ENCODE measurements at places on chromosomes 1 and 21. TPM values are rescaled to one million over a fixed set of nuclear protein-coding genes. Genes with fewer than 3 reads are reported as not detected.

DNA sequence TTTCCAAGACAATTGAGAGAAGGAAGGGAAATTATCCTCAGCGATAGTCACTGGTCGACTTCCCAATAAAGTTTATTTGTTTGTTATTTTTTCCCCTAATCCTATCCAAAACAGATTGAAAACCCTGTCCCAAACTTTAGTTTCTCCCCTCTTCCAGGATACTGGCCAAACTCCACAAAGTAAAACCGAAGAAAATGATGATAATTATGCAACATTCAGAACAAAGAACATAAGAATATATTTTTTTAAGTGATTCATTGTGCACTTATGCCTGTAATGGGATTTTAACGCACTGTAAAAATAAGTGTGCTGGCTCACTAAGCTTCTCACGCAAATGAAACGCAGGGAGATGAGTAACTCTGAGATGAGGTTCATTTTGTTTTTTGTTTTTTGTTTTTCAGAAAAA lies 6.0 kb downstream of the GLIS1 start:
- no peaks in the 10 kb centered on the region for H3K36me3 ChIP-seq
- no peak for DNase-seq
- H3K4me3 ChIP-seq = no peak overlapping the region
- H3K27ac ChIP-seq = no peak overlapping the region
- peaks cover 63% of the 10 kb centered on the region for H3K27me3 ChIP-seq

- no peak overlapping the region for H3K27ac ChIP-seq
- no peaks in the 10 kb centered on the region for H3K36me3 ChIP-seq
- H3K27me3 ChIP-seq = no peaks in the 10 kb centered on the region
- peaks cover 6% of the 10 kb centered on the region for H3K4me1 ChIP-seq
These were observed 65.6 kb downstream of the KCNJ15 start for GRCh38 chr21:38322311-38322950.

DNA sequence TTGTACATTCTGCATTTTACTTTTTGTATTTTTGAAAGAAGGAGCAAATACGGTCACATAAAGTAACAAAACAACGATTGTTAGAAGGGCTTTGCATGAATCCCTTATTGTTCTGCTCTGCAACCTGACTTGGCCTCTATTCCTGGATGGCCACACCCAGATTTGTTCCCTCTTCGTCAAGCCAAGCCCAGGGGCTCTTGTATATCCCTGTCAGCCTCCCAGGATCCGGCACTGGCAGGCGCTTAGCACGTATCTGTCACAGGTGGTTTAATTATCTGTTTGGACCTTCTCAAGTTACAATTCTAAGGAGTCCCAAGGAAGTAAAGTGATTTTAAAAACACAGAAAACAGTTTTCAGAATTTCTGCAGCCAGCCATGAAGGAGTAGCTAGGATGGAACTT lies 28.0 kb downstream of the CRYAA start:
- H3K4me1 ChIP-seq = peaks cover 9% of the 10 kb centered on the region
- H3K4me3 ChIP-seq = no peak overlapping the region
- DNase-seq = peak; percentile 26
- no peak overlapping the region for H3K27ac ChIP-seq
- no peaks in the 10 kb centered on the region for H3K27me3 ChIP-seq

DNA sequence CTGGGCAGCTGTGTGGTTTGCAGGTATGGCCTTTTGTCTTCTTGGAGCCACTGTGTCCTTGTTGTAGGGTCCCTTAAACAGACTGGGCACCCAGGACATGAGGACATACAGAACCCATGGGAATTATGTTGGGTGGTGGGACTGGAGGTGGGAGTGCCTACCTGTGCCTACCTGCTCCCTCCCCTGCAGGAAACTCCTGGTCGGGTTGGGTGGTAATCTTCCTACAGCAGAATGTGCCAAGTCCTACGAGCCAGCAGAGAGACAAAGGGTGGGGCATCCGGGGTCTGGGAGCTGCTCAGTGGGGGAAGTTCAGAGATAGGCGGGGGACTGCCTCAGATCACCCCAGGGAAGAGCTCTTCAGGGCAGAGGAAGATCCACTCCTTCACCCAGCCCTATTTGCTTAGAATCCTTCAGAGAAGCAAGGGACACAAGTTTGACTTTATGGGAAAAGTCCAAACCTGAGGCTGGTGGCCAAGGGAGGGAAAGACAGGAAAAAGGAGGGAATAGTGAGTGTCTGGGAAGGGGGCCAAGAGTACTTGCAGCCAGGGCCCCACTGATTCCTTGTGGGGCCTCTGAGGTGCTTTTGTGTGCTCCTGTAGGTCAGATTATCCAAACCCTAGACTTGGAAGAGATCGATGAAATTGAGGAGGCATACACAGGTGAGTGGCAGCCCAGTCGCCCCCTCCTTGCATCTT lies 58.3 kb downstream of the KIF21B start:
- no peak overlapping the region for H3K4me3 ChIP-seq
- DNase-seq = no peak
- no peaks in the 10 kb centered on the region for H3K36me3 ChIP-seq
- H3K4me1 ChIP-seq = peaks cover 2% of the 10 kb centered on the region

DNA sequence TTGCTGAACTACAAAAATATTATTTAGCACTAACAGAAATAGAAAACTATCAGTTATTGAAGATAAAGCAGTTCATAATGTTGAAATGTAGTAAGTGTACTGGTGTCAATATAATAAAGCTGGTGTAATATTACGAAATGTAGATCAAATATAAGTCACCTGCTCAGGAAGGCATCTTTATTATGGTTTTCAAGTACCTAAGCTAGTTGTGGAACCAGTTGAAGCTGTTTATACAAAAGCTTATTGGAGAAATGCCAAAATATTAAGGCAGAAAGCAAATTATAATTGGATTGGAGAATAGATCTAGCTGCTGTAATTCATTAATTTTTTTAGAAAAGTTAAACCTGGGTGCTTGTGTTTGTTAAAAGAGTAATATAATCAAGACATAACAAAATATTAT lies 6.2 kb upstream of the MARK1 start:
- peaks cover 3% of the 10 kb centered on the region for H3K27me3 ChIP-seq
- DNase-seq = no peak
- H3K4me1 ChIP-seq = peaks cover 3% of the 10 kb centered on the region
- H3K36me3 ChIP-seq = no peaks in the 10 kb centered on the region
- H3K4me3 ChIP-seq = no peak overlapping the region
- H3K27ac ChIP-seq = no peak overlapping the region

The OR2M3 gene
- not detected for total RNA-seq

The S100A12 gene
- not detected for total RNA-seq

The BATF3 gene
- not detected for total RNA-seq
